ENCODE measurements at places on chromosomes 4 and X.

DNA sequence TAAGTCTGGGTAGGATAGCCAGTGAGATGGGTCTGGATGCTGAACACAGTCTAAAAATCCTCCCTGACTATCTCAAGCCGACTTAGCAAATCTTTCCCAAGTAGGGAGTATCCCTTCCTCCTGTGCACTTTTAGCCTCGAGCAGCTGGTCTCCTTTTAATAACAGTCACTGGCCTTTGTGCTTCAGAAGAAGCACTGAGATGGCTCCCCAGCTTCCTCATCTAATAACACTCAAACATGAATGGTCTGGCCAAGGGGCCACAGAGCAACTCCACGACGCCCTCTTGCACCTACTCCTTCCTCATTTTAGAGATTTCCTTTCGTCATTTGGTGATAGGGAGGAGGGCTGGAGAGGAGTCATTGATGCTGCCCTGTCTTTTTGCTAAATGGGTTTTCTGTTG lies 78.8 kb upstream of the TMEM150C start:
- no peak for DNase-seq

- no peak for DNase-seq
Measured at GRCh38 chrX:112527903-112528302, 151.8 kb downstream of the LHFPL1 start.

DNA sequence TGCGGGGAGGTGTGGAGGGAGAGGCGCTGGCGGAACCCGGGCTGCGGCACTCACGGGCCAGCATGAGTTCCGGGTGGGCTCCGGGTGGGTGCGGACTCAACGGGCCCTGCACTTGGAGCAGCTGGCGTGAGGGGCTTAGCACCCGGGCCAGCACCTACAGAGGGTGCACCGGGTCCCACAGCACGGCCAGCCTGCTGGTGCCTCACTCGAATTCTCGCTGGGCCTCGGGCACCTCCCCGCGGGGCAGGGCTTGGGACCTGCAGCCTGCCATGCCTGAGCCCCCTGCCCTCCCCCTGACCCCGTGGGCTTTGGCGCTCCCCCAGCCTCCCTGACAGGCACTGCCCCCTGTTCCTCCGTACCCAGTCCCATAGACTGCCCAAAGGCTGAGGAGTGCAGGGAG lies 10.8 kb upstream of the CAMK2D start:
- DNase-seq = no peak

DNA sequence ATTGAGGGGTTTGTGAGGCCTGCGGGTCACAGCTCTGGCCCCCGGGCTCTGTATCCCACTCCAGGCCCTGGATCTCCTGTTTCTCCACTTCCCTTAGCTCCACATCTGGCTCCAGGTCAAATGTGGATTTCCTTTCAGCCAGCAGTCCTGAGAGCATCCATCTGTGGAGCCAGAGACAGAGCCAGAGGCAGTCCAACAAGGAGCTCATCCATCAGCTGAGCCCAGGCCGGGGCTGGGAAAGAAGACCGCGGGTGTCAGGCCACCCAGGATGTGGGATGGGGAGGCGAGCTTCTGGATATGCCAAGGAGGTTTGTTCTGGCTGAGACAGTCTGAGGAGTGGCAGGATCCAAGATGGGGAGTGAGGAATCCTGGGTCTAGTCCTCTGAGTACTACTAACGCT lies 91.7 kb downstream of the EFNB1 start:
- DNase-seq = no peak

GRCh38 chrX:11770320-11770719 lies 12.3 kb downstream of the MSL3 start:
- peak; percentile 22 for DNase-seq

- DNase-seq = no peak
Measured at GRCh38 chr4:166956484-166956883, 277.8 kb downstream of the SPOCK3 start.

GRCh38 chrX:54044126-54044876 lies at the start of gene PHF8:
Gene PHF8, minus strand, starts transcription at chrX:54044473. Its CDS starts 1,745 bp downstream, at chrX:54042728.
- DNase-seq = peak; percentile 92

DNA sequence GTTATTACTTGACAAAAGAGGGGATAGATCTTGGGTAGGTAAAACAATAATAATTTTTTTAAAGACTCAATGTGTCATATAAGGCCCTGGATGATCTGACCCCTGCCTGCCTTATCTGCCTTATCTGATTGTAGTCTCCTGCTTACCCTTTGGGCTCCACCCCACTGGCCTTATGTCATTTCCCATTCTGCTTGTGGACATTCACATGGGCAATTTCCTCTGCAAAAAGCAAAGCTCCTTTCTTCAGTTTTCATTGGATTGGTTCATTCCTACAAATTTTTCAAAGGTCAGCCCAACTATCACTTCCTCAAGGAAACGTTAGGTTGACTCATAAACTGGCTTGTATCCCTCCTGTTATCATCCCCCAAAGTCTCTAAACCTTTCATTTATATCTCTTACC lies 15.7 kb upstream of the TET2 start:
- no peak for DNase-seq

GRCh38 chrX:141468940-141469339 lies 115.6 kb downstream of the SPANXA1 start:
- no peak for DNase-seq

DNA sequence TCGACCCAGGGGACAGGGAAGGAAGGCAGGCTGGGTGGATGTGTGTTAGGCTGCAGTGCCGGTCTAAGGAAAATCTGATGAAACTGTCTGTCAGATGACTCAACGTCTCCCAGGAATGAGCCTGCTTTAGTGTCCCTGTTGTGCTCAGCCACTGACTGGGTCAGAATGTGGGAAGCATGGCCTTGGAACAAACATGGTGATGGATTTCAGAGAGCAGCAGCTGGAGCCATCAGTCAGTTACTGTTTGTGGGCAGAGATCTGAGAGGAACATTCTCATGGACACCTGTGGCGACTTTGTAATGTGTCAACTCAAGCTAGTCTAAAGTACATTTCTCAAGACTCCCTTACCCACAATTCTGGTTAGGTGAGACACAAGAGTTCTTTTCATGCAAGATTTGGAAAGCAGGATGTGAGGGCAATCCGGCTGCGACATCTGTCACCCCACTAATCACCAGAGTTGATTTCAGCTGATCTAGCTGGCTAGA lies 63.2 kb downstream of the ANAPC10 start:
- DNase-seq = no peak

DNA sequence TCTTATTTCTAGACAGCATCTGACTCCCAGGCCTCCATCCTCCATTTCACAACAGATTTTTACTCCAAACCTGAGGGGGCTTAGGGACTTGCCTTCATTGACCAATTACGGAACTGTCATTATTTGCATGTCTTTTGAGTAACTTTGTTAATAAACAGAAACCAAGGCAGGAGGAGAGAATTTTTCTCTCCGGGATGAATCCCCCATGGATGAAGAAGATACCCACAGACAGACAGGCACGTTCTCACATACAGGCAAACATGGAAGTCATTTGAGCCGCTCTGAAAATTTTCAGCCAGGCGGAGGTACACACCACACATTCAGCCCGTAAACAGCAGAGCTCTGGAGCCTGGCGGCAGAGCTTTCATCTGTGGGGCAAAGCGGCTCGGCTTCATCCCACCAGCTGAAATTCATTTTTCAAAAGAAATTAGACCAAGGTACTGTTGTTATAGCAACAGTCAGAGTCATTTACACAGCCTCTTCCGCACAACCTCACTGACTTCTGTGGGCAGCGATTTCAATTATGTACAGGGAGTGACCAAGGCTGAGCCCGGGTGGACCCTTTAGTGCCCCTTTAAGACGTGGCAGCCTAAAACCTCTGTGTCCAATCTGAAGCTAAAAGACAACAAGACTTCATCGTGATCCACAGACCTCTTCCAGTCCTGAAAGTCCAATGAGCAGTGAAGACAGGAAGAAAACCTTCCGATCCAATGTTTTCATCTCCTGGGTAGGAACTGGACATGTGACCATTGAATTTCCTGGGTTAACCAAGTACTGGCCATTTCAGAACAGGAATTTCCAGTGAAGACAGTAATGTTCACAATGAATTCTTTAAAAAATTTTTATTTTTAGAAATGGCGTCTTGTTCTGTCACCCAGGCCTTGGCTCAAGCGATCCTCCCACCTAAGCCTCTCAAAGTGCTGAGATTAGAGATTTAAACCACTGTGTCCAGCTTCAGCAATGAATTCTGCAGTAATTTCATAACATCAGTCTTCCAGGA lies 237.0 kb downstream of the MGST2 start:
- no peak for DNase-seq

DNA sequence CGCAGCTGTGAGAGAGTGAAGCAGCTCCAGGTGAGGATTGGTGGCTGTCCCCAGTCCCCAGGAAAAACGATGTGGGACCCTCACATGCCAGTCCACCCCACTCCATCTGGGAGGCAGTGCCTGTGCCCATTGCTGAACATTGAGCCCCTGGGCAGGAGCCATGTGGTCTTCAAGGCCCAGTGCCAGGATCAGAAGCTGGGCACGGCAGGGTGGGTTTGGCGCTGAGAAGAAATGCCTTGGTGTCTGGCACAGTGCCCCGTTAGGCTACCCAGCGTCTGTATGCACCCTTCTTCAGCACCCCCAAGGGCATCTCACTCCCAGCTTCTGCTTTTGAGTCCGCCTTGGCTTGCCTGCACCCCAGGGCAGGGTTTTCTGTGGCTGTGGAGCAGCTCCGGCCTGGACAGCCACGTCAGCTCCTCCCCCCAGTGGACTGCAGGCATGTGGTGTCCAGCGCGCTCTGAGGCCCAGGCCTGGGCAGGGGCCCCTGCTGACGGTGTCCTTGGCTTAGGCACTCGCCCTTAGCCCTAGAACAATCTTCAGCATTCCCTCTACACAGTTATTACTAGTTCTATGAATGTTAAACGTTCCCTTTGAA lies 28.6 kb downstream of the RGS12 start:
- DNase-seq = no peak

DNA sequence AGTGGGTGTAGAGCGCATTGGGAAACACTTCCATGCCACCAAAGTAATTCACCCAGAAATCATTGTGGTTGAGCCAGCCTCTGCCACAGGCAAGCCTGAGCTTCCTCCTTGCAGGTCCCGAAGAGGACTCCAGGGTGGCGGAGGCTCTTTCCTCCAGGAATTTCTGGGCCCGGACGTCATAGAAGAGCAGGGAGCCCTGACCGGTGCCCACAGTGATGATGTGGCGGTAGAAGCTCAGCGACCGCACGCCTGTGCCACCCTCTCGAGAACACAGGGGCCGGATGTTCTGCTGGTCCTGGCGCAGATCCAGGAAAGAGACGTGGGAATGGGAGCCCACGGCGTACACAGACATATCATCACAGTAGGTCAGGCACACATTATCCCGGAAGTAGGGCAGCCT lies 1.3 kb downstream of the DCAF12L1 start:
- DNase-seq = no peak

DNA sequence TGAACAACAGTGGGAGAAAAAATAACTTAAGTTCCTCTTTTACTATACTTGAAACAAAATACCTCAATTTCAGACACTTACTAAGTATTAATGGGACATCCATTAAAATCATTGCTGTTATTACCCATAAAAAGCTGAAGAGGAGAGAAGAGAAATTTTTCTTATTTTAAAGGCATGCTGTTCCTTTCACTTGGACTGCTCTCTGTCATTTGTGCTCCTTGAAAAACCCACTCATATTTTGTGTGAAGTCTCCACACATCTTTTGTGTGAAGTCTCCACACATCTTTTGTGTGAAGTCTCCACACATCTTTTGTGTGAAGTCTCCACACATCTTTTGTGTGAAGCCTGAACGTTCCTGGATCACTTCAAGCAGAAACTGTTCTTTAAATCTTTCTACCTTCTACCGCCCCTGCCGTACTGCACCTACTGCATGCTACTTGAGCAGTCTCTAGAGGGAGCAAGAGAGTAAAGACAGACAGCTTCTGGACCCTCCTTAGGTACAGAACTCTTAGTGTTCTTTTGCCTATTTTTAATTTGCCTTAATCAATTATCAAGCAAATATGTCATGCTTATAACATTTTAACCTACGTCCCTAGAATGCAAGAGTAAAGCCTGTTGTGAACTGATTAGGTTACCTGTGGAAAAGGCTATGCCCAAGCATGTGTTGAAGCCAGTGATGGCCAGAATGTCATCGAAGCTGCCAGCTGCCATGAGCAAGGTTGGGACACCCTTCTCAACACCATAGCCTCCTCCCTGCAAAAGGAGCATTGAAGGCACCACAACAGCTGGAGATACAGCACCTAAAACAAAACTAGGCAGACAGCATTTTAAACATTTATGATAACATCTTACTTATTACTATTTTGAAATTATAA lies 27.1 kb upstream of the SLC9B1 start:
- DNase-seq = no peak

- no peak for DNase-seq
Measured at GRCh38 chr4:38137080-38137479, 176.9 kb downstream of the PTTG2 start.

- no peak for DNase-seq
Measured at GRCh38 chrX:46754586-46755061, 4.3 kb downstream of the SLC9A7 start.

DNA sequence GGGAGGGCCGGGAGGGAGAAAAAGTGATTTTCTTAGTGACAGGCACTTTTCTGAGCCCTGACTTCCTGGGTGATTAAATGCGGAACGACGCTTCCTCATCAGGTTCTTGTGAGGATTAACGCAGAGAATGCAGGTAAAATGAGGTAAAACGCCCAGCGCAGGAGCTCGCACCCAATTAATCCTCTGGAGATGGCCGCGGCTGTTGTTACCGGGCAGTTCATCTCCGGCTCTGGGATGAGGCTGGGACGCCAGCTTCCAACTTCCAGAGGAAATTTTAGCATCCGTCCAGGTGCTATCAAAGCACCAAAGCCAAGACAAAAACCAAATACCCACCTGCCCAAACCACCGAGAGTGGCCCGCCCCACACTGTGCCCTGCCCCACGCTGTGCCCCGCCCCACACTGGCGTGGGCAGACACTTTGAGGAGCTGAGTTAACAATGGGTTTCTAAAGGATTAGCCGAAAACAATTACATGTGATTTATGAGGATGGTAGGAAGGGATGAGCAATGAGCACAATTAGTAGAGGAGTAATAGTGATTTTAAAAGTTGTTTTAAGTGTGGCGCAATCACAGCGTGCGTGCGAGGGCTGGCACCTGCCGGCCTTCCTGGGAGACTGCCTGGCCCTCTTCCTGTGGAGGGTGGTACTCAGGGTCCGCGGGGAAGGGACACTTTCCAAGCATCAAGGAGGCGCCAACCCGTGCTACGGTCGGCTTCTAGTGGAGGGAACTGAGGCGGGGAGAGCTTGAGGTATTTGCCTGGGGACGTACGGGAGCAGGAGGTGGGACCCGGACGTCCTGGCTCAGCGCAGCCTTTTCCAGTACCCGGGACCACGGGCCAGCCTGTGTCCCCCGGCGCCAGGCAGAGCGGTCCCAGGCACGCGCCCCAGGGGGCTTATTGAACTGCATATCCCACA lies 41.6 kb upstream of the ADRA2C start:
- no peak for DNase-seq

- no peak for DNase-seq
Measured at GRCh38 chr4:52640808-52641565, 18.1 kb downstream of the USP46 start.

DNA sequence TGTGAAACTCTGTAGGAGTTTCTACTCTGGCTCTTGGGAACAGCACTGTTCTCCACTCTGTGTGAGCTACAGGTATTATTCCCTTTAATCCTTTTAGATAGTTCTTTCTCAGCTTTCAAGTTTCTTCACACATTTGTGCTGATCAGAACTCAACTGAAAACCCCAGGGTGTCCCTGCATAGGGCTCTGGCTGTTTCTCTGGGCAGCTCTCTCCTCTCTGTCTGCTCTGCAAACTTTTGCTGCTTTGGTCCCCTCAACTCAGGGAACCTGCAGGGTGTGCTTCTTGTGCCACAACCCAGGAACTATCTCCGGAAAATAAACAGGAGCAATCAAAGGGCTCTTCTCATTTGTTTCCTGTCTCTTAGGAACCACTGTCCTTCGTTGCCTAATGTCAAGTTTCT lies 196.6 kb upstream of the GABRA2 start:
- DNase-seq = no peak
